A549 treated with CpdA at 1 μM for 4 hours (cell line): ENCODE measurements at places on chromosomes 7 and 10. TPM values are rescaled to one million over a fixed set of nuclear protein-coding genes. Genes with fewer than 3 reads are reported as not detected.

STAG3 gene
- 0.18 to 0.45 TPM (median 0.26 TPM) in 4 of 5 replicates, not detected in the other for total RNA-seq

XRCC2 gene
- 3.9 to 8.3 TPM (median 5.3 TPM) in 5 replicates for total RNA-seq

GOT1 gene
- 34.3 to 41.7 TPM (median 38.9 TPM) in 5 replicates for total RNA-seq

FAM237B gene
- total RNA-seq: not detected in 5 replicates

IFIT5 gene
- total RNA-seq: 7.3 to 11.1 TPM (median 7.9 TPM) in 5 replicates

MLXIPL gene
- total RNA-seq: 0.78 to 1.7 TPM (median 1.4 TPM) in 5 replicates

NXPH1 gene
- not detected in 5 replicates for total RNA-seq

UCMA gene
- not detected in 5 replicates for total RNA-seq

EIF5AL1 gene
- total RNA-seq: 1.7 to 3.8 TPM (median 2.2 TPM) in 5 replicates

NKX2-3 gene
- total RNA-seq: 0.08 TPM in 1 of 5 replicates, not detected in the others

NEBL gene
- total RNA-seq: 3.0 to 4.7 TPM (median 3.9 TPM) in 5 replicates

VWDE gene
- 0.31 to 0.84 TPM (median 0.48 TPM) in 5 replicates for total RNA-seq

REEP3 gene
- total RNA-seq: 15.8 to 22.5 TPM (median 20.7 TPM) in 5 replicates

VSIR gene
- total RNA-seq: 19.4 to 29.3 TPM (median 28.8 TPM) in 5 replicates

KIF11 gene
- total RNA-seq: 32.8 to 48.0 TPM (median 35.5 TPM) in 5 replicates
